Heart left ventricle (tissue), 16 donors: ENCODE measurements at places on chromosomes 2 and 18. TPM values are rescaled to one million over a fixed set of nuclear protein-coding genes. Genes with fewer than 3 reads are reported as not detected.

Gene PRSS56
- 0.25 TPM for total RNA-seq

DNA sequence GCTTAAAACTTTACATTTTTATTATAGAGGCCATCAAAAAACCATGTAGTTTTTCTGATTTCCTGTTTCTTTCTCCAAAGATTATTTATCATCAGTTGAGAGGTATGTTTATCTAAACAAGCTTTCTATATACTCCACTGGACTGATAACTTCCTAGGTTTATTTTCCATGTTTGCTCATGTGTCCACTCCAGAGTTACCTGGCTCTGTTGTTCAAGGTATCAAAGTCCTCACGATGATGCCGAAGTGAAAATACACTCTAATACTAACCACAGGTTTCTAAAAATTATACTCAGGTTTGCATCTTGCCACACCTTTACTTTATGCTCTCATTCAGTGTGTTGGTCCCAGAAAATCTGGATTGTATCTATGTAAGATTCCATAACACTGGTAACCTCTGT lies 287.9 kb upstream of the GULP1 start:
- H3K4me1 ChIP-seq: no peaks in the 10 kb centered on the region
- no peak overlapping the region for H3K4me3 ChIP-seq
- DNase-seq: no peak
- no peak overlapping the region for H3K27ac ChIP-seq
- no peaks in the 10 kb centered on the region for H3K36me3 ChIP-seq

- no peak for DNase-seq
- no peak overlapping the region for H3K4me3 ChIP-seq
- H3K27ac ChIP-seq: no peak overlapping the region
- H3K27me3 ChIP-seq: no peaks in the 10 kb centered on the region
- H3K36me3 ChIP-seq: no peaks in the 10 kb centered on the region
These were observed 1.5 kb downstream of the C18orf54 start for GRCh38 chr18:54359233-54359632.

- H3K4me1 ChIP-seq: peaks cover 52% of the 10 kb centered on the region
- H3K4me3 ChIP-seq: no peak overlapping the region
- no peak for DNase-seq
- no peak overlapping the region for H3K27ac ChIP-seq
- H3K36me3 ChIP-seq: no peaks in the 10 kb centered on the region
- H3K27me3 ChIP-seq: no peaks in the 10 kb centered on the region
These were observed 2.4 kb downstream of the DGKD start for GRCh38 chr2:233356546-233357308.

Gene PROKR1
- not detected for total RNA-seq

GRCh38 chr18:52348209-52348608 lies 8.2 kb downstream of the DCC start:
- no peaks in the 10 kb centered on the region for H3K4me1 ChIP-seq
- no peak overlapping the region for H3K27ac ChIP-seq
- no peak for DNase-seq
- H3K36me3 ChIP-seq: no peaks in the 10 kb centered on the region
- no peak overlapping the region for H3K4me3 ChIP-seq
- no peaks in the 10 kb centered on the region for H3K27me3 ChIP-seq

GRCh38 chr2:120846406-120847095 lies 110.9 kb downstream of the GLI2 start:
- DNase-seq: no peak
- H3K36me3 ChIP-seq: no peaks in the 10 kb centered on the region
- H3K4me3 ChIP-seq: no peak overlapping the region
- H3K27ac ChIP-seq: no peak overlapping the region
- H3K4me1 ChIP-seq: no peaks in the 10 kb centered on the region

Gene CREG2
- total RNA-seq: not detected

Gene CABYR
- total RNA-seq: 0.66 TPM

GRCh38 chr2:144254342-144255235 lies 265.3 kb downstream of the ZEB2 start:
- H3K27ac ChIP-seq: no peak overlapping the region
- H3K36me3 ChIP-seq: no peaks in the 10 kb centered on the region
- H3K27me3 ChIP-seq: no peaks in the 10 kb centered on the region

Gene TUBB8B
- total RNA-seq: not detected

DNA sequence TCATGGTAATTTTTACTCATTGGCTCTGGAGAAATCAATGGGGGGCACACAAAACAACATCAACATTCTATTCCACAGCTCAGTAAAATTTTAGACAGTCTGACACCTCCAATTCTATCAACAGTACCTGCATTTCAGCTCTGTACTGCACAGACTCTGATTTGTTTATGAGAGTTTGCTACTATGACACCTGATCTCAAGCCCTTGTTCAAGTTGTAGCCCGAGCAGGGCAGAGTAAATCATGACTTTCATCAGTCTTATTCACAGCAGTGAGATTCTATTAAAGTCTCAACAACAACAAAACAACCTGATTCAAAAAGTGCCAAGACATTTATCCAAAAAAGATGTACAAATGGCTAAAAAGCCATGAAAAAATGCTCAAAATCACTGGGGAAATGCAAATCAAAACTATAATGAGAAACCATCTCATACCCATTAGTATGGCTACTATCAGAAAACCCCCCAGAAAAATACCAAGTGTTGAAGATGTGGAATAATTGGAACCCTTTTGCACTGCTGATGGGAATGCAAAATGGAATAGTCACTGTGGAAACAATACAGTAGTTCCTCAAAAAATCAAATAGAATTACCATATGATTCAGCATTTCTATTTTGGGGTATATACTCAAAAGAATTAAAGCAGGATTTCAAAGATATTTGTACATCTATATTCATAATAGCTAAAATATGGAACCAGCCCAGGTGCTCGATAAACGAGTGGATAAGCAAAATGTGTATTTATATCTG lies 71.7 kb upstream of the RBMS1 start:
- H3K27ac ChIP-seq: no peak overlapping the region
- H3K27me3 ChIP-seq: no peaks in the 10 kb centered on the region
- H3K4me3 ChIP-seq: no peak overlapping the region
- no peak for DNase-seq
- H3K4me1 ChIP-seq: no peaks in the 10 kb centered on the region

GRCh38 chr18:61569176-61569892 lies 236.1 kb downstream of the CDH20 start:
- peak overlapping the region; percentile 23 for H3K27ac ChIP-seq
- H3K4me1 ChIP-seq: no peaks in the 10 kb centered on the region
- DNase-seq: peak; percentile 52
- no peaks in the 10 kb centered on the region for H3K36me3 ChIP-seq
- H3K4me3 ChIP-seq: no peak overlapping the region
- no peaks in the 10 kb centered on the region for H3K27me3 ChIP-seq

Gene ANKRD30B
- total RNA-seq: 0.06 TPM

- no peak overlapping the region for H3K27ac ChIP-seq
- no peaks in the 10 kb centered on the region for H3K36me3 ChIP-seq
- H3K4me1 ChIP-seq: no peaks in the 10 kb centered on the region
- no peak overlapping the region for H3K4me3 ChIP-seq
These were observed 59.4 kb downstream of the LIPG start for GRCh38 chr18:49621301-49621700.

Gene TUBA3D
- total RNA-seq: 14.6 TPM

DNA sequence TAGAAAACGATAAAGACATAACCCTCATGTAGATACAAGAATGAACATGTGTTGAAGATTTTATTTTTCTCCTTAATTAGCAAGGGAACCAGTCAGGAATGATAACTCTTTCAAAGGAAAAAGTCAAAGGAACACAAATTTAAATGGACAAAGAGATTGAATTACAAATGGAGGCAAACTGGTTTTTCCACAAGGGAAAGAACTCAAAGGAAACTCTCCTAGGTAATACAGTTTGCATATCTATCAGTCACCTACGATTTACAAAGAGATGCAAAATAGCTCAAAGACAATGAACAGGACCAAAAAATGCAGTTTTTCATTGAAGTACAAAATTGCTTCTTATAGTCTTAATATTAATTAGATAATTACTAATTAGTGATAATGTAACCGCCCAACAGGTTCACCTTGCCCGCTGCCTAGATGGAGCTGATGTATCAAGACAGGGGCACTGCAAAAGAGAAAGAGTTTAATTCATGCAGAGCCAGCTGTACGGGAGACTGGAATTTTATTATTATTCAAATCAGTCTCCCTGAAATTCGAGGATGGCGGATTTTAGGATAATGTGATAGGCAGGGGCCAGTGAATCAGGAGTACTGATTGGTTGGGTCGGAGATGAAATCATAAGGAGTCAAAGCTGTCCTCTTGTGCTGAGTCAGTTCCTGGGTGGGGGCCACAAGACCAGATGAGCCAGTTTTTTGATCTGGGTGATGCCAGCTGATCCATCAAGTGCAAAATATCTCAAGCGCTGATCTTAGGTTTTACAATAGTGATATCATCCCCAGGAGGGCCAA lies 151.0 kb downstream of the TMEM17 start:
- H3K4me3 ChIP-seq: no peak overlapping the region
- no peak overlapping the region for H3K27ac ChIP-seq
- DNase-seq: no peak
- H3K27me3 ChIP-seq: no peaks in the 10 kb centered on the region
- no peaks in the 10 kb centered on the region for H3K36me3 ChIP-seq
- no peaks in the 10 kb centered on the region for H3K4me1 ChIP-seq
